Inflammatory macrophage treated with lipopolysaccharide for 1 hour (primary cell): ENCODE measurements at places on chromosomes 13 and 19.

- DNase-seq = no peak
These were observed 24.4 kb upstream of the NMRK2 start for GRCh38 chr19:3908266-3909054.

DNA sequence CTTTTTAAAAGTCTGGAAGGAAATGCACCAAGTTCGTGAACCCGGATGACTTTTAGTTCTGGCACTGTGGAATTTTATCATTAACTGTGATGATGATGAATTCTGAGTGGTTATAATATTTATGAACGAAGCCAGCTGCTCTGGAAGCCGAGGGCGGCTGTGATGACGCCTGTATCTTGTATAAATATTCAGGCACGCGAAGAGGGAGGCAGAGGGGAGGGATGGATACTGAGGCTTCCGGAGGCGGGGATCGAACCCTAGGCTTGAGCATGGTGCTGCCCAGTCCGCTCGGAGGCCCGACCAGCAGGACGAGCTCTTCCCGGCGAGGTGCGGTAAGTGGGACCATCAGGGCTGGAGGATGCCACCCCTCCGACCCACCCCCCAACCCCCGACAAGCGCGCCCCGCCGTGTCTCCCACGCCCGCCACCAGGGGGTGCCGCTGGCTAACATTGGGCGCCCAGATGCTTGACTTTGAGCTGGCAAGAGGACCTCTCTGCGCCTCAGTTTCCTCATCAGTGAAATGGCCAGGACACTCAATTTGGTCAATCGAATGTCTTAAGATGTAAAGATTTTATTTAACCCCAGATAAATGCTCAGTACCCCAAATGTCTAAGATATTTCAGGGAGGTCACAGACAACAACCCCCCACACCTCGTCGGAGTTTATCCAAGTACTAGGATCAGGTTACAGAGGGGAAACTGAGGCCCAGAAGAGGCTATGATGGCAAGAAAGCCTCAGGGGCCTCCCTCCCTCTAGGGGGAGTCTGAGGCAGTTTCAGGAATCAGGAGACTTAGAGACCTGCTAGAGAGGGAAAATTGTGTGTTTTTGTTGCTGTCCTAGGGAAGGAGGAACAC is 4.5 kb upstream of the RAB3A start:
- no peak for DNase-seq

GRCh38 chr19:27674701-27675100 is 1538.2 kb downstream of the UQCRFS1 start:
- no peak for DNase-seq

DNA sequence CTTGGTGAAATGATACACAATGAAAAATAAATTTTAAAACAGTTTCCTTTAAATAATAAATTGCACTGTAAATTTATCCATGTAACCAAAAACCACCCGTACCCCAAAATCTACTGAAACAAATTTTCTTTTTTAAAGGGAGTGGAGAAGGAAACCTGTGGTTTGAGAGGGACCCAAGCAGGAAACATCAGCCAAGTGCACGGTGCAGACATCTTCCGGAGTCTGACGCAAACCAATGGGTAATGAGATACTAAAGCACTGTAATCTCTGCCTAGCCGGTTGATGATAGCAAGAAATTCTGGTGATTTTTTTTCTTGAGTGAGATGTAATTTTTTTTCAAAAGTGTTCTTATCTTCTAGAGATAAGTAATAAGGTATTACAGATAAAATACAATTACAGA is 115.4 kb downstream of the ABCC4 start:
- peak; percentile 15 for DNase-seq

GRCh38 chr13:41611385-41611784 is 154.0 kb downstream of the RGCC start:
- no peak for DNase-seq

GRCh38 chr13:24127116-24127631 is 33.3 kb upstream of the SPATA13 start:
- DNase-seq = no peak

- no peak for DNase-seq
These were observed 232.9 kb downstream of the ZIC5 start for GRCh38 chr13:99738626-99739025.

GRCh38 chr19:16048583-16048982 is 27.7 kb upstream of the TPM4 start:
- DNase-seq = no peak

DNA sequence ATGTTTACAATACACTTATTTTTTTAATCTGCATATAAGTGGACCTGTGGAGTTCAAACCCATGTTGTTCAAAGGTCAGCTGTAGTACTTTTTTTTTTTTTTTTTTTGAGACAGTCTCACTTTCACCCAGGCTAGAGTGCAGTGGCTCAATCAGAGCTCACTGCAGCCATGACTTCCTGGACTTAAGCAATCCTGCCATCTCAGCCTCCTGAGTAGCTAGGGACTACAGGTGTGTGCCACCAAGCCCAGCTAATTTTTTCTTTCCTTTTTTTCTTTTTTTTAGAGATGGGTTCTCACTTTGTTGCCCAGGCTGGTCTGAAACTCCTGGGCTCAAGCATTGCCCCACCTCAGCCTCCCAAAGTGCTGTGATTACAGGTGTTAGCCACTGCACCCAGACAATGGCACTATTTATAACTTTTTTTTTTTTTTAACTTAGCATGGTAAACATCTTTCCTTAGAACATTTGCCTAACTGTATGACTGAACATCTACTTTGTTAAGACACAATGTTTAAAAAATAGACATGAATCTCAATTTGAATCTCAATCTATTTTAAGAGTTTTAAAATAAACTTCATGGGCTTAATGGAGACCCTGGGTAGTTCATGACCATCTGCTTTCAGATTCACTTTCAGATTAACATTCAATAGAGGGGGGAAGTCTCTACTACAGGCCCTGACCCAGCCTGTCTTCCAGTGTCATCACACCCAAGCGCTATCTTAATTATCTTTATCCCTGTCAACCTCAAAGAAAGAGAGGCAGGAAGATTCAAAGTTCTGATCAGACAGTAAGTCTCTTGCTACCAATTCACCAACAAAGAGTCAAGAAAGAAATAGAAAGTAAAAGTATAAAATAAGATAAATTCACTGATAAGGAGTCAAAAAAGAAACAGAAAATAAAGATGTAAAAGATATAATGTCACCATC is 97.7 kb upstream of the DOCK9 start:
- DNase-seq = no peak

DNA sequence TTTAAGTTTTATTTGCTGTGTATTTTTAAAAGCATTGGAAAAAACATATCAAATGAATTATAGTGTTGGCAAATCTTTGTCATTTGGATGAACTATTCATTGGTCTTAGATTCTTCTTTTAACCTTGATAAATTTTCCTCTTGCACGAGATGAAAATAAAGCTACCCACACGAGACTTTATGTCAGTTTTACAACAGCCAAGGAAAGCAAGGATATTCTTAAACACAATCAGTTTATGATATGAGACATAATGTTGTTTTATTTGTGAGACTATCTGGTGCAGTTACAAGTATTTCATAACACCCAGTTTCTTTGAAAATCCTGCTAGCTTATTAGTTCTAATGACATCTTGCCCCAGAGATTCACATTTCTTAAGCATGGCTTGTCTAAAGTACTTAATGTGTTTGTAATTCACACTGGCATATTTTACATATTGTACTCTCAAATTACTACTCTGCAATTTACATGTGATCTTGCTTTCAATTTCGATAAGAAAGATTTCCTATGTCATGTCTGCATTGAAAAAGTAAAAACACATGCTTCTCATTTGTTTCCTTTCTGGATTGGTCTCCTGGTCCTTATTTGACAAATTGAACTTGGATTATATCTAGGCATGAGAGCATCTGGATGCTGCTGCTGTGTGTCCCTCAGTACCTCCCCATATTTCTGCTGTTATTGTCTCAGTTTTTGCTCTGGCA is 955.5 kb upstream of the PCDH9 start:
- no peak for DNase-seq

DNA sequence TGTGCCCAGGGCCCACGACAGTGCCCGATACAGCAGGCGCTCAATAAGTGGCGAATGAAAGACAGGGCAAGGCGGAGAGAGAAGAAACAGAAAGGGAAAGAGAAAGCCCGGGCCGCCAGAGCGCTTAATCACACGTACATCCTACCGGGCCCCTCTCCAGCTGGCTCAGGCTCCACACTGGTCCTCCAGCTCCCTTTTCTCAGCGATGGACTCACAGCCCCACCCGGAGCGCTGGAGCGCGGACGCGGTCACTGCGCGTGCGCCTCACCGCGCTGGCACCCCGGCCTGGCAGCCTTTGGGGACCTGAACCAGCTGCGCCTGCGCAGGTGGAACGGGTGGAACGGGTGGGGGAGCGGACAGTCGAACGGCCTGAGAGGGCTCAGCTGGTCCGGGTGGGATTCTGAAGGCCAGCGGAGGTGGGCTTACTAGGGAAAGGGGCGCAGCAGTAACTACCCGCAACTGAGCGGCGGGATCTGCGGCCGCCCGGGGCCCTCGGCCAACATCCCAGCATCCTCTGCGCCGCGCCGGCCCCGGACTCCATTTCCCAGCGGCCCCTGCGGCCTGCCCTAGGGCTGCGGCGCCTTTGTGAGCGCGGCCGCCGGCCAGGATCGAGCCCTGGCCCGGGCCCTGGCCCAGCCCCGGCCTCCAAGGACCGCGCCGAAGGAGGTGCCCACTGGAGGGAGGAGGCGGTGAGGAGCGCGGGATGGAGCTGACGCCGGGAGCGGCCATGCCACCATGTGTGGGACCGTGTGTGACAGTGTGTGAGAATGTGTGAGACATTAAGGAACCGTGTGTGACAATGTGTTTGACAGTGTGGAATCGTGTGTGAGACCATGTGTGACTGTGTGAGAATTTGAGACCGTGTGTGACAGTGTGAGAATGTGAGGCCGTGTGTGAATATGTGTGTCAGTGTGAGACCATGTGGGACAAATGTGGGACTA is at the start of gene ZNF583:
TSS of gene ZNF583 (plus strand) at position 569 of the 941 bp plus-strand sequence. CDS start 2,783 bp downstream, outside the sequence.
- peak; percentile 89 for DNase-seq

- no peak for DNase-seq
These were observed 198.3 kb downstream of the KCNRG start for GRCh38 chr13:50213526-50213925.

DNA sequence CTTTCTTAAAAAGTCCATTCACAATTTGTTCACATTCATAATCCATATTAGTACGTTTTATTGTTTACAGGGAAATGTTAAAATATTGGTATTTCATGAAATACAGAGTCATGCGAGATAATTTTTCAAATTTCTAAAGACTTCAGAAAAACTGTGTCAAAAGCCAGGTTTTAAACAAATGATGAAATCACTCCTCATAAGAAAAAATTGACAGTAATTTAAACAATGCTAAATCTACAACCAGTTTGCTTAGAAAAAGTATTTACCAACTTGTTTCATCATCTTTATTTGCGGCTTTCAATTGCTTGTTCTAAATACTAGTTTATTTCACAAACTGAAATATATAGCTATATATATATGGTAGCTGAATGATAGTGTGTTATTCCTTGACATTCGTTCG is 1.2 kb upstream of the NALCN start:
- no peak for DNase-seq

DNA sequence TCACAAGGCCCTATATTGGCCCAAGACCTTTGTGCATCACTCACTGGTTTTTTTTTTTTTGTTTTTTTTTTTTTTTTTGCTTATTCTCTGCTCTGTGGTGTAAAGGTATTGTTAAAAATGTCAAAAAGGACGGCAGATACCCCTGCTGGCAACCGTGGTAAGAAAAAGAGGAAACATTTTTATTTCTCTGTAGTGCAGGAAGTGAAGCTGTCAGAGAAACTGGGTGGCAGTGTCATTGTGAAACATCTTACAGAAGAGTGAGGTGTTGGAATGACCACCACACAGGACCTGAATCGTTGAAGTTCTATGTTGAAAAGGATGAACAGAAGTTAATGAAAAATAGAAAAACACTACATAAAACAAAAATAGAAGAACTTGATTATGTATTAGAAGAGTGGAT is 346.4 kb downstream of the FGF9 start:
- peak; percentile 29 for DNase-seq

GRCh38 chr13:25175026-25175425 is 2.9 kb upstream of the AMER2 start:
- DNase-seq = no peak

- no peak for DNase-seq
These were observed 147.6 kb upstream of the MIR17HG start for GRCh38 chr13:91199866-91200265.

DNA sequence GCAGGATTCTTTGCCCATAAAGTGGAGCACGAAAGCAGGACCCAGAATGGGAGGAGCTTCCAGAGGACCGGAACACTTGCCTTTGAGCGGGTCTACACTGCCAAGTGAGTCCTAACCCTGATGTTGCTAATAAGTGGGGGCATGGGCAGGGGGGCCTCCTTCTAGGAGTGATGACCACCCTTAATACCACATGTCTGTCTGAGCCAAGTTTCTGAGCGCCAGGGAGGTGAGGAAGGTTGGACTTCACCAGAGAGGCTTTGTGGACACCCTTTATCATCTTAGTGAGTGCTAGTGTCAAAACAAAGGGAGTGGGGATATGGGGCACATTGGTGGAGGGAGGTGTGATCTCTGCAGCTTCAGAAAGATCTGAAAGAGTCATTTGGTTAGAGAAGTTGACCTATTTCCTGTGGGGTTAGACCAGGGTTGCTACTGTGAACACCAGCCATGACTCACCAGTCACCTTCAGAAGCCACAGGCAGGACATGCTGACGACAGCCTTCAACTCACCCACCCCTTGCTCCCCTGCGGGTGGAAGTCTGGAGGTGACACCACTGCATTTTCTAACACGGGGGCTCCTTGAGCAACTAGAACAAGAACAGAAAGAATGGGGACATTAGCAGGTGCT is 8.8 kb downstream of the ALOX5AP start:
- DNase-seq = peak; percentile 80

GRCh38 chr19:48499316-48500090 is 12.1 kb downstream of the LMTK3 start:
- no peak for DNase-seq

GRCh38 chr19:23409392-23410048 is 14.2 kb upstream of the ZNF91 start:
- no peak for DNase-seq

GRCh38 chr19:42132030-42132628 is at the start of gene POU2F2:
Gene POU2F2 (minus strand): TSS chr19:42132446. CDS start chr19:42132411, 35 bp downstream.
- peak; percentile 69 for DNase-seq

- no peak for DNase-seq
These were observed 8.0 kb upstream of the RPS15 start for GRCh38 chr19:1430246-1430645.

DNA sequence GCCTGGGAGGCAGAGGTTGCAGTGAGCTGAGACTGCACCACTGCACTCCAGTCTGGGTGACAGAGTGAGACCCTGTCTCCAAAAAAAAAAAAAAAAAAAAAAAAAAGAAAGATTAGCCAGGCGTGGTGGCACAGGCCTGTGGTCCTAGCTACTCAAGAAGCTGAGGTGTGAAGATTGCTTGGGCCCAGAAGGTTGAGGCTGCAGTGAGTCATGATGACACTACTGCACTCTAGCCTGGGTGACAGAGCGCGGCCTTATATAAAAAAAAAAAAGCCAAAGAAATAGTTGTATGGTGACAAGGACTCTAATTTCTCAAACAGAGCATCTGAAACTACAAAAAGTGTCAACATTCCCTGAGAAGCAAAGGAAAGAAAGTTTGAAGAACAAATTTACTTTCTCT is 3.4 kb downstream of the PBX4 start:
- no peak for DNase-seq

GRCh38 chr13:63731896-63732295 is 2316.2 kb upstream of the PCDH20 start:
- no peak for DNase-seq
